A673 (cell line): ENCODE measurements at places on chromosomes 6 and 20. TPM values are rescaled to one million over a fixed set of nuclear protein-coding genes. Genes with fewer than 3 reads are reported as not detected.

DNA sequence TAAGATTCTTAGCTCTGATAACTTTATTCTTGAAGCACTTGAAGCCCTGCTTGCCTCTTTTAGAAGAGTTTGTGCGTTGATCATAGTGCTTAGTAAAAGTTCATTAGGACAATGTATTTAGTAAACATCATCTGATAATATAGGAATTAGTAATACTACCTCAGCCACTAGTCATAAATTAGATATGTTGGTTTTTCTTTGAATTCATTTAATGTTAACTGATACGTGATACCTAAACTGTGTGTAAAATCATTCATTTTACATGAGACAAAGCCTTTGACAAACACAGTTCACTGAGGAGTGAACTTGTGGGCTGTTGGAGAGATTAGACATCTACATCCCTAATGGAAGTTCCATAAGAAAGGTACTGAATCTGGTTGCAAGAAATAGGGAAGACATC lies 91.6 kb downstream of the RNF217 start:
- no peaks in the 10 kb centered on the region for H3K36me3 ChIP-seq
- peaks cover 12% of the 10 kb centered on the region for H3K4me1 ChIP-seq
- H3K27me3 ChIP-seq = no peaks in the 10 kb centered on the region
- no peak overlapping the region for H3K4me3 ChIP-seq
- H3K27ac ChIP-seq = no peak overlapping the region

DNA sequence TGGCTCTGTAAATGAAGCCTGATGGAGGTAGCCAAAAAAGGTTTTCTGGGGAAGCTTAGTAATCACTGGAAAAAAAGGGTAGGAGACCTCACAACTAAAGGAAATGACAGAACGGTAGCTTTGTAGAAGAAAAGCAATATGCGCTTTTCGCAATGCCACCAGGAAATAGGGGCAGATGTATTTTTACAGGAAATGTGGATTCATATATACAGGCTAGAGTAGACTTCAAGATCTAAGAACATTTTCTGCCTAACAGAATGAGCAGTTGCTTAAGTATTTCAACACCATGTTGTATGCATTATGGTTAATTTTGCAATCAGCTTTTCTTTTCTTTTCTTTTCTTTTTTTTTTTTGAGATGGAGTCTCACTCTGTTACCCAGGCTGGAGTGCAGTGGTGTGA lies 219.6 kb downstream of the CD83 start:
- no peak overlapping the region for H3K4me3 ChIP-seq
- no peak for DNase-seq
- no peaks in the 10 kb centered on the region for H3K4me1 ChIP-seq
- H3K27me3 ChIP-seq = no peaks in the 10 kb centered on the region
- H3K27ac ChIP-seq = no peak overlapping the region
- no peaks in the 10 kb centered on the region for H3K36me3 ChIP-seq

TFAP2A gene
- 19.1 and 19.3 TPM in 2 replicates for total RNA-seq

C6orf118 gene
- total RNA-seq = not detected in 2 replicates
